ENCODE measurements at places on chromosomes 12 and 14.

DNA sequence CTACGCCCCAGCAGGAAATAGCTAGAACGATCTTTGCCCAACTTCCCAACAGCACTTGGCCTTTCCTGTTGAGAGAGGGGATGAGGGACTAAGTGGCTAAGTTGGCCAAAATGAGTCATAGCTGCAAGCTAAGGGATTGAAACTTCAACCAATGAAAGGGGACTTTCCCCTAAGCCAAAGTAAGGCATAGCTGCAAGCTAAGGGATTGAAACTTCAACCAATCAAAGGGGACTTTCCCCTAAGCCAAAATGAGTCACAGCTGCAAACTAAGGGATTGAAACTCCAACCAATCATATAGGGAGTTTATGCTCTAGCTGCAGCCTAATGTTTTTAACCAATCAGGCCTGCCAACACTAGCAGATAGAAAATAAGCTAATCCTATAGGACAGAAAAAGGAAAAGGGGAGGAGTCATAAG lies 100.5 kb upstream of the SSTR1 start:
- no peak for DNase-seq

- DNase-seq: peak; percentile 29
Measured at GRCh38 chr14:51507906-51508511, 143.7 kb upstream of the FRMD6 start.

DNA sequence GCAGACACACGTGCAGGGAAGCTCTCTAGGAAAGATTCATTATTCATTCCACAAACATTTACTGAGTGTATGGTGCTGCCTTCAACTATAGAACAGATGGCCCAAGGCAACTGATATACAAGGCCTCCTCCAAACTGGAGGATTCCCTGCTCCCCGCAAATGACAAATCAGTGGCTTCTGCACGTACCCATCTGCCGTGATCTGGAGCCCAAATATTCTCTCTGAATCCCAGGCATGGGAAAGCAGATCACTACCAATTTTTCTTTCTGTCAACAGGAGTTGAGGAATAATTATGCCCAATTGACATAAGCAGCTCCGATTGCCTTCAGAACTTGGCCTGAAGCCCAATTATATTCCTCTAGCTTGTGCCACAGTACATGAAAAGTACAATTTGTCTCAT lies 174.2 kb upstream of the CCDC196 start:
- no peak for DNase-seq

DNA sequence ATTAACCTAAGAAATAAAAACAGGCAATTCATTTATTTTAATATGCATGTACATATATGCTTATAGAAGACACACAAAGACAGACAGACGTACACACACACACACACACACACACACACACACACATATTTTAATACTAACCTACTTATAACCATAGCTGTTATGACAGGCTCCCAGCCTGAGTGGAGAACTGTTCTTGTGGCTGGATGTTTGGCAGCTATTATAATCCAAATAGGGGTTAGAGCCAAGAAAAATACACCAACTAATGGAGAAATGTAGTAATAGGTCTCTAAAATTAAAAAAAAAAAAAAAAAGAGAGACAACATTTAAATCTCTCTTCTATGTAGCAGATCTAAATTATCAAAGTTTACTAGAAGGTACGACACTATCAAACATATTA lies 91.8 kb downstream of the SLC41A2 start:
- peak; percentile 23 for DNase-seq

DNA sequence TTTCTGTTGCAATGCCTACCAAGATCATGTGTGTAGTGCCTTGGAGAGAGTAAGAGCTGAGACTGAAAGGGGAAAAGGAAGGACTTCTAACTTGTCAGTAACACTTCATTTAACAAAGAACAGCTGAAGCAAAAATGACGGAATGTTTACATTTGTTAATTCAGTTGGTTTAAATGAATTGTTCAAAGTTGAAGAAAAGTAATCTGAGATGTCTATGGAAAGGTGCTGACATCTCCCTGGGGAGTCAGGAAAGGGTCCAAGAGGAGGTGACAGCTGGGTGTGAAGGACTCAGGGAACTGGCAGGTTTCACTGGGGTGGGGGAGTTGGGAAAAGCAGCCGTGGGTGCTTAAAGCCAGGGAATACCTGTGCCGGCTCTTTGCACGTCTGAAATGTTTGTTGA lies 7.9 kb downstream of the TMEM63C start:
- no peak for DNase-seq

- no peak for DNase-seq
Measured at GRCh38 chr14:48582938-48583337, 907.5 kb upstream of the MDGA2 start.

- DNase-seq: no peak
Measured at GRCh38 chr12:84969226-84969625, 56.6 kb upstream of the SLC6A15 start.

GRCh38 chr14:63727231-63727735 lies 582 bp downstream of the SGPP1 start:
- peak; percentile 82 for DNase-seq

DNA sequence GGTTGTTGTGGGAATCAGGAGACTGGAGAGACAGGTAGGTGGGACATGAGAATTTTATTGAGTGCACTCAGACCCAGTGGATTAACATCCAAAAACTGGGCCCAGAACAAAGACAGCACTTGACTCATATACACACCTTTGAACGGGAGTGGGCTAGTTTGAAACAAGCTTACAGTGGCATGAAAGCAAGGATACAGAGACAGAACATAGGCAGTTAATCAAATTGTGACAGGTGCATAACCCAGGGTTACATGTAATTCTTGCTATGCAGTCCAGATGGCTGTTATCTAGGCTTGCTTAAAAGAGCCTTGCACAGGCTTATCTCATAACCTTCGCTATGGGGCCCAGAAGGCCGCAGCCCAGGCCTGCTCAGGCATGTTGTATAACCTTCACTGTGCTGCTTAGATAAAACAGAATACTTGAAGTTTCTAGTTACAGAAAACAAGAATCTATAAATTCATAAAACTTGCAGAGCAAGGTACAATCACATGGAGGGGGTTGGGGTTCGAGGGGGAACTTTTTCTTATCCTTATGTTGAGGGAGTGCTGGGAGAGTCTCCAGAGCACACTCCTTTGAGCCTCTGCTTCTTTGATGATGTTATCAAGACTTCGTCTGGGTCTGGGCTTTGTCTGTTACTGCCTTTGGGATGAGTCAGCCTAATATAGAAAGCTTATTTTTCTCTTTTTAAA lies 81.7 kb downstream of the TNFAIP2 start:
- no peak for DNase-seq
